ENCODE measurements at places on chromosomes 2 and 18.

GRCh38 chr2:179336782-179337534 is 72.3 kb upstream of the SESTD1 start:
- DNase-seq: no peak

DNA sequence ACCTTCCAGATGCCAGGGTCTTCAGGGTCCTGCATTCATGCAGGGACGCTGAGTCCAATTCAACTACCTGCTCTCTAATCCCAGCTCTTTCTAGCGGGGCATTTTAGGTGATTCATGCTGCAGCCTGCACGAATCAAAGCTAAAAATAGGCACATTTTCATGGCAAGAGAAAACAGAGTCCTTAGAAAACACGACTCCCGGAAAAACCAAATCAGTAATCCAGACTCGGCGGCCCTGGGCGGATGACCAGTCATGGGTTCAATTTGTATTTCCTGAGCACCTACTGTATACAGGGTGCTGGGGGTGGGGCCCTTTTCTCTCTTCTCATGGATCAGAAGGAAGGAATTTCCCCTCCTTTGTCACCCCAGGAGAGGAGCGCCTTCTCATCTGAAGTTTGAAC is 64.4 kb downstream of the LONRF2 start:
- DNase-seq: no peak

GRCh38 chr18:22974707-22975106 is 41.6 kb downstream of the RBBP8 start:
- no peak for DNase-seq

- no peak for DNase-seq
Observed at GRCh38 chr2:60433018-60433596, 120.3 kb downstream of the BCL11A start.

- no peak for DNase-seq
Observed at GRCh38 chr2:226995625-226996041, 159.8 kb downstream of the RHBDD1 start.

DNA sequence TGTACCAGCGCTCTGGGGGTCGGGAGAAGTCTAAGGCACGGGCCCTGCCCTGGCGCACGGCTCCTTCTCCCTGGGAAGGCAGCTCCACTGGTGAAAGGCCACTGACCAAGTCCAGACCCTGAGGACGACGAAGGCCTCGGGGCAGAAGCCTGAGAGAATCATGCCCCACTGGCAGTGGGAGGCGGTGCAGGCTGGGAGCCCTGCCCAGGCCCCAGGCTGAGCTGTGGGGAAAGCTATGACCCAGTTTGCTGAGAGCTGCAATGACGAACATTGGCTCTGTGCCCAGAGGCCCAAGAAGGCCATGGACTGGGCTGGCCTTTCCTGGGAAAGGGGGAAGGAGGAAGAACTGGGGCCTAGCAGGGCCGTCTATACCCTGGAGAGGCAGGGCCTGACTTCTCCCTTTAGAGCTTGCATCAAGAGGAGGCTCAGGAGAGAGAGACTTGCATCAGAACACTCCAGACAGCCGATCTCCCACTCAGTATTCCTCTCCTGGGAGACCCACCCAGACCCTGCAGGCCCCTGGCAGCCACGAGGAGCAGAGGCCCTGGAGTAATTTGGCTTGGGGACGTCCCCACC is 32.9 kb downstream of the HS1BP3 start:
- no peak for DNase-seq

DNA sequence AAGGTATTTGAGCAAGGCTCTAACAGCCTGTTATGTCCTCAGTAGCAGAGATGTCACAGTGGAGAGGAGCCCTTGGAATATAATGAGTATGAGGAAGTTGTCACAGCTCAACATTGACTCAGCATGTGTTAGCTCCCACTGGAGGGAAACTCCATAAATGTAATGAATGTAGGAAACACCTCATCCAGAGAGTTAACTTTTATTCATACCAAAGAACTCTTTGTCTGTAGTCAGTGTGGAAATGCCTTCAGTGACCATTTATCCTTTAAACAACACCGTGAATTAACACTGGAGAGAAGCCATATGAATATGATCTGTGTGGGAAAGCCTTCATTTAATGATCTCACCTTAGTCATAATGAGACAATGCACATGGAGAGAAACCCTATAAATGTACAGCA is 59.7 kb downstream of the CYP1B1 start:
- DNase-seq: no peak

GRCh38 chr2:46530639-46531038 is 51.3 kb downstream of the TMEM247 start:
- DNase-seq: no peak

DNA sequence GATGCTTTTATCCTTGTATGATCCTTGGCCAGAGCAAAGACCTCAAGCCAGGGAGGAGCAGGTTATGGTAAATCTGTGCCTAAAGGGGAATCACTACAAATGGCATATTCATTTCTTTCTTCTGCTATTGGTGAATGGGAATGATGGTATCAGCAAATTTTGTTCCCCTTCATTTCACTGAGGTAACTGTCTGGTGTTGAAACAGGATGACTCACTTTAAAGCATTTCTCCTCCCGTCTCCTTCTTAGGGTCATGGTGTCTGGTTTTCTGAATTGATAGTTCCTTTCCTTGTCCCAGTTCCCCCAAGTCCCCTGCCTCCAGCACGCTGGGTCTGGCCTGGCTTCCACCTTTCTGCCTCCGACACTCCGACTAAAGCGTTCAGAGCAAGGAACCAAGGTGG is 109.2 kb downstream of the MREG start:
- no peak for DNase-seq

DNA sequence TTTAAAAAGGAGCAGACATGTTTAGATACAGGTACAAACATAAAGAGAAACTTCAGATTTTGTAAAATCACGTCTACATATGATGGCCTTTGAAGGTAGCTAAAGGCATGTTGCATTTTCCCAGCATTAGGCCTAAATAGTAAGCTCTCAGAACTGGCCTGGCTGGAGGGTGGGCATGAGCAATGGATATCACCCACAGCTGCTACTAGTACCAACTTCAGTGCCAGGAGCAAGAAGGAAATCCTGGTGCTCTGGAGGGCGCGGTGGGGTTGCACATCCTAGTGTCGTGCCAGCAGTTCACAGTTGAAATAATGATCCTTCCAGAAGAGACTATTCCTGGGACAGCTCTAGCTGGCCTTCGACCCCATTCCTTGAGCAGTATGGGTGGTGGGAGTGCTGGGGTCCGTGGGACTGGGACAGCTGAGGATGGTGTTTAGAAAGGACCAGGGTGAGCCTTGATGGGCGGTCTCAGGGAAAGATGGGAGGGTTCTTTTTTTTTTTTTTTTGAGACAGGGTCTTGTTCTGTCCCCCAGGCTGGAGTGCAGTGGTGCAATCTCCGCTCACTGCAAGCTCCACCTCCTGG is 4.9 kb downstream of the DES start:
- no peak for DNase-seq

GRCh38 chr2:25905126-25905525 is 26.8 kb upstream of the ASXL2 start:
- no peak for DNase-seq

DNA sequence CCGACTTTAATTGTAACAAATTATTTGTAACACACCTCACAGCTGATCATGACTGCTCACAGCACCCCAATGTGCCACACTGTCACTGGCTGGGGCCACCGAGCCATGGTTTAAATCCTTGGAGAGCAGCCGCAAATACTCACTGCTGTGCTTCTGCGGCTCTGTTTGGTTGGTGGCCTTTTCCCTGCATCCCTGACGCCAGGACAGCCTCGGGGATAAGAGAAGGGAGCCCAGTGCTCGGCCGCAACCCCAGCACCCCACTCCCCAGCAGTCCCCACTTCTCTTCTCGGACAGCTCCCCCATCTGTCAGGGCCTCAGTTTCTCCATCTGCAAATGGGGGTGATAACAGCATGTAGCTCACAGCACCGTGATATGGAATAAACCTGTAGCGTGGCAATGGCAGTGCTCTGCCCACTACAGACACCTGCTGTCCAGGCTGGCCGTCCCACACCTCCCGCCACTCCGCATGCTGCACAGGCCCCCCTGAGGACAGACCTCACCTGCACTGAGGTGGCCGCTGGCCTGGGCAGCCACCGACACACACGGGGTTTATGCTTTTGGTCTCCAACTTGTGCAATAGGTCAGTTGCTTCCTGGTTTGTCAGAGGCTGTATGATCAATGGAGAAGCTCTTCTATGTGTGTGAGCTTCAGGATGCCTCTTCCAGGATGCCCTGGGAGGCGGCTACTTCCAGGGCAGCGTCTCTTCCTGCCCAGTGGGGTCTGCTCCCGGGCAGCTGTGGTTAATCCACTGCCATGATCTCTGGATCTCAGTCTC is 87.1 kb downstream of the NDUFA10 start:
- DNase-seq: no peak

- no peak for DNase-seq
Observed at GRCh38 chr2:176483476-176483875, 214.2 kb downstream of the MTX2 start.

DNA sequence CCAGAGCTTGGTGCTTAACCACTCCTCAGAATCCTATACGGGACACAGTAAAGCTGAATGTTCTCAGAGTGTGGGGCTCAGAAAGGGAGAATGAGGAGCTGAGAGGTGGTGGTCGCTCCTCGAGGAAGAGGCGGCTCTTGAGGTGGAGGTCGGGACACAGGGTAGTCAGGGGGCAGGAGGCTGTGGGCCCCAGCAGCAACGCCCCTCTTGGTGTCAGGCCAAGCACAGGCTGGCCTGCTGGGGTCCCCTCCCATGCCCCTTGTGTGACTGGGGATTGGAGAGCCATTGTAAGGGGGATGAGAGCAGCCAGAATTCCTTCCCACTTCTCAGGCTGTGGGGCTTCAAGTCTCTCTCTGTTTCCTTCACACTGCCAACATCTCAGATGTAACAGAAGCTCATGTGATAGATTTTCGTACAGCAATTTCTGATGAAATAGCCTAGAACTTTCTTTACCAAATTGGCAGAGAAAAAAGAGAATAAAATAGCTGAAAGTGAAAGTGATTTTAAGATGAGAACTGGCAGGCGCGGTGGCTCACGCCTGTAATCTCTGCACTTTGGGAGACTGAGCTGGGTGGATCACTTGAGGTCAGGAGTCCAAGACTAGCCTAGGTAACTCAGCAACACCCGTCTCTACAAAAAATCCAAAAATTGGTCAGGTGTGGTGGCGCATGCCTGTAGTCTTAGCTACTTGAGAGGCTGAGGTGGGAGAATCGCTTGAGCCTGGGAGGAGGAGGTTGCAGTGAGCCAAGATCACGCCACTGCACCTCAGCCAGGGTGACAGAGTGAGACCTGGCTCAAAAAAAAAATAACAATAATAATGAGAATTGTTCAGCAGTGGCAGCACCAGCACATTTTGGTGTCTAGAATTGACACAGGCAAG is 61.1 kb upstream of the RPL31 start:
- DNase-seq: no peak

DNA sequence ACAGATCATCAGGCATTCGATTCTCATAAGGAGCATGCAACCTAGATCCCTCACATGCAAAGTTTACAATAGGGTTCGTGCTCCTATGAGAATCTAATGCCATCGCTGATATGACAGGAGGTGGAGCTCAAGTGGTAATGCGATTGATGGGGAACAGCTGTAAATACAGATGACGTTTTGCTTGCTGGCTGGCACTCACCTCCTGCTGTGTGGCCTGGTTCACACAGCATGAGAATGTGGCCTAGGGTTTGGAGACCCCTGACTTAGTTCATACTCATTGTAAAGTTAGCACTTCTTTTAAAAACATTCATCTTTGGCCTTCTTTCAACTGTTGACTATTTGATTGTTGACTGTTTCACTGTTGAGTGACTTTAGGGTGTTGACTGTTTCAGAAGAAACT is 8.7 kb upstream of the CHMP1B start:
- DNase-seq: no peak

- no peak for DNase-seq
Observed at GRCh38 chr2:224405412-224405811, 3.5 kb upstream of the FAM124B start.

DNA sequence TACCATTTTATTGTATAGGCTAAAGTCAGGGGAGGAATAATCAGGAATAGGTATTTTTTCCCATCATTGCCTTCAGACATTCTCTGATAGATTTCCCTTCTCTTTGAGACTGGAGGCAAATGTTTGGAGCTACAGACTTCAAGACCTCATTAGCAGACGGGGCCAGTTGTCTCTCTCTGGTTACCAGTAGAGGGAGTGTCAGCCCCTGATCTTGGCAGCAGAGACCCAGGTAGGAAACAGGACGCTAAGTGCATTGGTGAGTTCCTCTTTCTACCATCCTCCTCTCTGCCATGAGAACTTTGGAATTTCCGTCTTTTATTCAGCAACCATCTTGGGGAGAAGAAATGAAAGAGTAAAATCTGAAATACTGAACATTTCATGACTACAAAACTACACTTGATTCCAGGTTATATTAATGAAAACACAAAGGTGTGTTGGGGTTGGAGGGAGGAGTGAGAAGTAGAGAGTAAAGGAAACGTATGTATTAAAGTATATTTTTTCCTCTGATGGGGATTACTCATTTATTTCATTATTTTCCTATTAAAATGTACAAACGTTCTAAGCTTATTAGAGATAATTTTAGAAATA is 186.2 kb upstream of the GCFC2 start:
- DNase-seq: no peak

- no peak for DNase-seq
Observed at GRCh38 chr2:180474716-180475115, 467.6 kb upstream of the CWC22 start.

GRCh38 chr2:134594399-134594798 is 124.4 kb downstream of the TMEM163 start:
- DNase-seq: no peak

- DNase-seq: no peak
Observed at GRCh38 chr2:86480105-86480504, 38.9 kb downstream of the KDM3A start.
